ENCODE measurements at places on chromosomes 6 and 20. TPM values are rescaled to one million over a fixed set of nuclear protein-coding genes. Genes with fewer than 3 reads are reported as not detected.

- no peak for DNase-seq
Observed at GRCh38 chr6:107662333-107662732, 161.8 kb downstream of the SCML4 start.

DNA sequence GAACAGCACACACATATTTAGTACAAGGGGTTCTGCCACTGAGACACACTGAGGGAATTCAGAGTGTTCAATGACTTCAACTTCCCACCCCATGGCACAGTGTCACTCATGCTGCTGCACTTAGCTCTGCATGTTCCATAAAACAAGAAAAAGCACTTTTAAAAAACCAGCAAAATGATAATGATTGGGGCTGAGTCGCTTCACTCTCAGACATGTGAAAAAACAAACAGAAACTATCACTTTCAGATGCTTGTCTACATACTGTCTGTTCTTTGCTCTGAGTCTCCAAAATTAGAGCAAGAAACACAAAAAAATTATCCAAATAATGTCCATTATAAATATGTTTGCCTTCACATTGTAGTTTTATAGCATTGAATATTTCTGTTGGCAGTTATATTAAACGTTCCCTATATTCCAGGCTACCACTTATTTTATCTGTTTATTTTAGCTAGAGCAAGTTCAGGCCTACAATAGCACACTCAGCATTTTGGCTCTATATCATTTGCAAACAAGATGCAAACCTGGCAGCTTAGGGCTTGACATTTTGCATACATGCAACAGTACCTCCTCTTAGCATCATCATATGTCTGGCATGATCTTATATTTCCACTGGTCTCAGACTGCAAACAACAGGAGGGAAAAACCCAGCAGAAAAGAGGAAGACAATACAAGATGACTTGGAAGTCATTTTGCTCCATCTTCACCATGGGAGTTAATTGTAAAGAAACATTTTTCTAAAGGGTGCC is 398.8 kb downstream of the HACE1 start:
- no peak for DNase-seq

DNA sequence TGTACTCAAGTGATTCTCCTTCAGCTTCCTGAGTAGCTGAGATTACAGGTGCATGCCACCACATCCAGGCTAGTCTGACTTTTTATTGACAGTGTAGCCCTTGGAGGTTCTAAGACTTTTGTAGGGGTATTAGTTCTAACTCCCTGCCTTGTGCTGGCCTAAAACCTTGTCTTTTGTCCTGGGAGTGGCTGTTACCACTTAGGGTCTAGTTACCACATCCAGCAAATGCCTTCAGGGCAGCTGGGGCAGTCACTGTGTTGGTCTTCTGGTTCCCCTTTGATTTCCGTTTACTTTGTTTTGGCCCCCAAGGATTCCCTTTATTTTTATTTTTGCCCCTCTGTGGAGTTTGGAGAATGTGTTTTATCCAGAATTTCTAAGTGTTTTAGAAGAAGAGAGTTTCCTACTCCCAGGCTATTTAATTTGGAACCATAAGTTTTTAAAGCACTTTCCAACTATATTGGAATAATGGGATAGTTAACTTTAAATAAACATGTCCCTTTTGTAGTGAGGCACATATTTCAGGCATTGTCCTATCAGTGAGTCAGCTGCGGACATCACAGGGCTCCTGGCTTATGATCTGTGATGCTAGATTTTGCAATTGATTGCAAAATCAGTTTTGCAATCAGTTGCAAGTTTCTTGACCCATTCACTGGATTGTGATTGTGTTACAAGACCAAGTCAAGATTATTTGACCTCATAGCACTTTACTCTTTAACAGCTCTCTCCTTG is 25.0 kb downstream of the IL22RA2 start:
- DNase-seq, result peak; percentile 37

DNA sequence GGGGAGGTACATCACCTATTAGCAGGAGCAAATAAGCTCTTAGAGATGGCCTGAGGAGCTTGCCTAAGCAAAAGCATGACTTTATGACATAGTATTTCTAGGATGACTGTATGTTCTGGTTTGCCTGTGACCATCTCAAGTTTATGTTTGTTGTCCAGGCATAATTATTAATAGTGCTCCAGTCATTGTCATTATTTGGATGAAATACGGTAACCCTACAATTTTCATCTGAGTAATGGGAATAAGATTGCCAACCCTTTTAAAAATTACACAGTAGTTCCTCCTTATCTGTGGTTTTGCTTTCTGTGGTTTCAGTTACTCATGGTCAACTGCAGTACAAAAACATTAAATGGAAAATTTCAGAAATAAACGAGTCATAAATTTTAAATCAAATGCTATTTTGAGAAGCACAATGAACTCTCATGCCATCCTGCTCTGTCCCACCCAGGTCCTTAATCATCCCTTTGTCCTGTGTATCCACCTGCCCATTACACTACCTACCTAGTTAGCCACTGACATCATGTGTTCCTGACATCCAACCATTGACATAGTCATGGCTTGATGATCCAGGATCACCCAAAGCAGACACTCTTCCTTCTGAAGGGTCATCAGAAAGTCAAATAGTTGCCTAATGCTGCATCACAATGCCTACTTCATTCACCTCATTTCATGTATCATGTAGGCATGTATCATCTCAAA is 27.0 kb upstream of the TFB1M start:
- peak; percentile 64 for DNase-seq

The MEI4 gene
- total RNA-seq, result not detected

- no peak for DNase-seq
Observed at GRCh38 chr6:44920952-44921491, 407.1 kb upstream of the RUNX2 start.

DNA sequence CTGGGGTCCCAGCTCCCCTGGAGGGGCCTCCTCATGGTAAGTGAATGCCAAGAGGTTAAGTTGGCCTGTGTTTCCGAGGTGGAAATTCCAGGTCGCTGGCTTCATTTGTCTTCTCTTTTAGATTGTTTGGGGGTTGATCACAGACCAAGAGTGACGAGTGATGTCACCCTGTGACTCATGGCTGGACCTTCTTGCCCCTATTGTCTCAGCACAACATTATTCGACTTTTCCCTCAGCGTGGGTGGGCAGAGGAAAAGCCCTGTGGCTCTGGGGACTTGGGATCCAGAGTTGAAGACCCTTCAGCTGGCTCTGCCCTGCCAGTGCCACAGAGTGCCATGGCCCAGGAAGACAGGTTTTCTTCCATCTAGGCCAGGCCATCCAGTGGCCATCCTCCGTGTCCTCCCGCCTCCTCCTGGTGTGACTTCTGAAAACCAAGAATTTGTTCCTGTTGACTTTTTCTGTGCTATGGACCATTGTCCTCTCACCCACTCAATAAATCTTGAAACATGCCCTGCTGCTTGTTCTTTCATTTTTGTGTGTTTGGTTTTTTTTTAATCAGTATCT is 15.4 kb upstream of the SNHG17 start:
- peak; percentile 56 for DNase-seq

DNA sequence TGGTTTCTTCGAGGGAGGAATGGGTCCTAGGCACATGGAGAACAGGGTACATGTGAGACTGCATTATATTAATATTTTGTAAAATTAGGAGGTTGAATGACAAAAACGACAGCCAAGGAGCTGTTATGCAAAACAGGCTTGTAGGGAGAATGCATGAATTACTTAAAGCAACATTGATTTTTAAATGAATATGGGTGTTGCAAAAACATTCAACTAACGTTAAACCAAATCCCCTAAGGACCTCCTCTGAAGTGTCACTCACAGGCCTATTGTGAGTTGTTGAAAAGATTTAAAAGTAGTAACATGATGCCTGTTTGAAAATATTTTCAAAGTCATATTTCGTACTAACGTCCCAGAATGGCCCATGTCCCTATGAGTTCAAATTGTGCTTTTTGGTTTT is 21.9 kb downstream of the FBXL4 start:
- DNase-seq, result no peak

- no peak for DNase-seq
Observed at GRCh38 chr6:147707524-147707923, 199.0 kb downstream of the SAMD5 start.

The ZBTB2 gene
- 20.7 TPM for total RNA-seq

Data from RPMI7951 (cell line).